IMR-90 (cell line): ENCODE measurements at places on chromosomes 1 and 21. TPM values are rescaled to one million over a fixed set of nuclear protein-coding genes. Genes with fewer than 3 reads are reported as not detected.

S100A9 gene
- not detected in 2 replicates for total RNA-seq

DNA sequence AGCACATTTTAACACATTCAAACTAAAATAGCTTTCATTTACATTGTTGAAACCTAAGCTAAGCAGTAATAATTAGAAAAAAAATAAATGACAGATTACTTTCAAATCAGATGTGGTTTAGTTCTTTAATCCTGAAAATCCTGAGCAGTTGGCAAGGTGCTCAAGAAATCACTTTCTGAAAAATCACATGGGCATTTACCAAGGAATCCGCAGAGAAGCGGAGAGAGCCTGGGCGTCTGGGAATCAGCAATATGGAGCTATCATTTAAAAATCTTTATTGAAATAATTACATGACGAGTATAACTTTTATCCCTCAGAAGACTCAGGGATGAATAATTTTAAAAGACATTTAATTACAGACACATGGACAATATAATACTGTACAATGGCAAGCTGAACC is 30.2 kb downstream of the GRIK1 start:
- no peak for DNase-seq

MGST3 gene
- 132 and 159 TPM in 2 replicates for total RNA-seq

ACOT11 gene
- total RNA-seq: 2.5 TPM in 2 replicates

GRCh38 chr1:232901255-232901654 is 49.2 kb upstream of the NTPCR start:
- DNase-seq: no peak

KCNQ4 gene
- not detected in 2 replicates for total RNA-seq

DNA sequence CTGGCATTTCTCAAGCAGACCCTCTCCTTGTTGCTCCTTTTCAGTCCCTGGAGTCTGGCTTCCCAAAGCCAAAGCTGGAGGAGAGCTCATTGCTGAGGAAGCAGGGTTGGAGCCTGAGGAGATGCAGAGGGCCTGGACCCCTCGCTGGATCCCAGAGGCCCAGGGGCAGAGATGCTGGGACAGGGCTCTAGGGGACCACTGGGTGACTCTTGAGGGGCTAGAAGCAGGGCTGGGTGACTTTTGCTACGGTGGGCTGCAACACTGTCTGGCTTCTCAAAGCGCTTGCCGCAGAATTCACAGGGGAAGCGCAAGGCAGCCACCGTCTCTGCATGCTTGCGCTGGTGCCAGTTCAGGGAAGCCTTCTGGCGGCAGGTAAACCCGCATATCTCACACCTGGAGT is 8.8 kb downstream of the ZNF692 start:
- no peak for DNase-seq

DNA sequence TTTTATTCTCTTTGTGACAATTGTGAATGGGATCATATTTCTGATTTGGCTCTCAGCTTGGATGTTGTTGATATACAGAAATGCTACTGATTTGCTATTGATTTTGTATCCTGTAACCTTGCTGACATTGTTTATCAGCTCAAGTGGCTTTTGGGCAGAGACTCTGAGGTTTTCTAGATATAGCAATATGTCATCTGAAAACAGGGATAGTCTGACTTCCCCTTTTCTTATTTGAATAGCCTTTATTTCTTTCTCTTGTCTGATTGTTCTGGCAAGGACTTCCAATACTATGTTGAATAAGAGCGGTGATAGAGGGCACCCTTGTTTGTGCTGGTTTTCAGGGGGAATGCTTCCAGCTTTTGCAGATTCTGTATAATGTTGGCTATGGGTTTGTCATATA is 150.8 kb downstream of the FASLG start:
- DNase-seq: no peak

NBPF12 gene
- 4.2 and 4.8 TPM in 2 replicates for total RNA-seq

DNA sequence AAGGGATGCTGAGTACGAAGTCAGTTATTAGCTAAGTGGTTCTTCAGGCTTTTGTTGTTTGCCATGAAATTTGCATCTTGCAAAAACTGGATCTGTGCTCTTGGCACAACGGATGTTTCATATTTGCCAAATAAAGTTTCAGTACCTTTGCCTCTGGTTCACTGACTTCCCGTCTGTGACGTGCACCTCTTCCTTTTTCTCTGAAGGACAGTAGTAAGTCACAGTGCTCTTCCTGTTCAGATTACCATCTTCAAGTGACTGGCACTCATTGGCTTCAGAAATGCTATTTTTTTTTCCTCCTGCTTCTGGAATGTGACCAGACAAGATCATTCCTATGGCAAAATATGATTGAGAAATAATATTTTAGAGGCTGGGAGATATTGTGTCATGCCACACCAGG is 75.9 kb upstream of the GREM2 start:
- DNase-seq: no peak

DNA sequence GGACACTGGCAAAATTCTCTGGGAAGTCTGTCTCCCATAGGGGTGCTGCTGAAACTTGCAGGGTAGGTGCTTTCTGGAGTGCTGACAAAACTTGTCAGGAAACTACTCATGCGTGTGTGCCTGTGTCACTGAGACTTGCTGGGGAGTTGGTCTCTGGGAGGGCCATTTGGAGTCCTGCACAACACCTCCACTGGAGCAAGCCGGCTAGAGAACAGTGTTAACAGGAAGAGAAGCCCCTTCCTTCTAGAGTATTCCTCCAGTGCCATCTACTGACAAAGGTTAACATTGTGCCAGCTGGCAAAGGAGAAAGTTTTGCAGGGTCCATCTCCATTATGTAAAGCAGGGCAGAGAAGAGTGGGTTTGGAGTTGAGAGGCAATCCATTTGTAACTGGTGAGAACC is 30.0 kb downstream of the ZMYM4 start:
- peak; percentile 36 for DNase-seq
